ENCODE measurements at places on chromosomes 3 and 15.

GRCh38 chr15:88348579-88349230, 92.2 kb upstream of the NTRK3 start:
- DNase-seq = no peak

GRCh38 chr3:56288258-56288657, 180.0 kb downstream of the ERC2 start:
- no peak for DNase-seq

- DNase-seq = peak; percentile 18
Measured at GRCh38 chr15:96355568-96356187, 25.2 kb downstream of the NR2F2 start.

GRCh38 chr3:50316657-50317242, 5.8 kb downstream of the HYAL2 start:
- peak; percentile 53 for DNase-seq

DNA sequence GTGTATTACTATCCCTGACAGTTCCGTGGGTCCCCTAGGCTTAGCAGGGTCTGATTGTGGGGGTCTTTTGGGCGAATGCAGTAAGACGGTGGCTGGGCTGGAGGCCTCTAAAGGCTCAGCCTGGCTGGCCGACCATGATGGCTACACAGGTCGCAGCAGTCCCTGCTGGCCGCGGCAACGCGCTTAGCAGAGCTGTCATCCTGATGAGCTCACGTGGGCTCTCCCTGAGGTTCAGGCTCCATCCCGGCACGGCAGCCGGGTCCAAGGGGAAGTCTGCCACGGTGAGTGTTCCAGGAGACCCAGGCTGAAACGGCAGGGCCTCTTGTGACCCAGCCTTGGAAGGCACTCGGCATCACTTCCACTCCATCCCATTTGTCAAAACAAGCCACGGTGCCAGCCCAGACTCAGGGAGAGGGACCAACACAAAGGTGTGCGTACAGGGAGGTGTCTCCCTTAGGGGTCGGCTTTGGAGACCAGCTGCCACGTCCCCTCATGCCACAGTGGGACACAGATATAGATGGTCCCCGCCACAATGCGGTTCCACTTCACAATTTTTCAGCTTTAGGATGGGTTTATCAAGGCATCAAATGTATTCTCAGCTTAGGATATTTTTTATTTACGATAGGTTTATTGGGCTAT, 101.8 kb downstream of the XXYLT1 start:
- DNase-seq = no peak

GRCh38 chr3:25485673-25486072, 57.6 kb downstream of the RARB start:
- DNase-seq = no peak
